ENCODE measurements at places on chromosomes 12 and 14. TPM values are rescaled to one million over a fixed set of nuclear protein-coding genes. Genes with fewer than 3 reads are reported as not detected.

The ADAM21 gene
- total RNA-seq = 0.48 TPM

DNA sequence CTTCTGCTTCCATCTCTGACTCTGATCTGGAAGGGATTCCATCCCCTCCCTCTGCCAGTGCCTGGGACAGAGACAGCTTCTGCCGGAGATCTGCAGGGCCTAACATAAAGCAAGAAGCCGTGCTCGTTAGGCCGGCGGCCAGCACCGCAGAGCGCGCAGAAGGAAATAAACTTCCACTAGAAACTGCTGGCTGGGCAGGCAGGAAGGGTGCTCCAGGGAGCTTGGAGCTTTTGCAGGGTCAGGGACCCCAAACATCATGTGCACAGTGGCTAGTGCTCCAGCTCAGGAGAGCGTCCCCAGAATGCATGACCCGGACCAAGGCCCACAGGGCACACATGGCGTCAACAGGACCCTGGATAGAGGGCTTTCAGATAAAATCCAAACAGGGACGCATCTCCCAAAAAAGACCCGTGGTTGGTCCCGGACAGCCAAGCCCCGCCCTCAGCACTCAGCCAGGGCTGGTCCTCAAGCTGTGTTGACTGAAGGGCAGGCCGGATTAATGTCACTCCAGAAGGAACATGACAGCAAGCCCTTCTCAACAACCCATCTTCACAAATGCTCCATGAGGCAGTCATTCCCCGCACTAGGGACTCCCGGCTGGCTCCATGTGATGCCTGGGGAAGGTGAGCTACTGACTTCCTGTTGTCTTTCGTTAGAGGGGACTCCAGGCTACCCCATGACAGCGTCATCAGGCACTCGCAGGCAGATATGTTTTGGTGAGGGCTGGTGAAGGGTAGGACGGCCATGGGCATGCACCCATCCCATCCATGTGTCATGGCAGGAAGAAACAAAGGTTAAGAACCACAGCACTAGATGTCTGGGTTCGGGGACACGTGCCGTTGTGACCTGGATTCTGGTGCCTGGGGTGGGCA is 121.5 kb downstream of the CALM1 start:
- no peak for DNase-seq

DNA sequence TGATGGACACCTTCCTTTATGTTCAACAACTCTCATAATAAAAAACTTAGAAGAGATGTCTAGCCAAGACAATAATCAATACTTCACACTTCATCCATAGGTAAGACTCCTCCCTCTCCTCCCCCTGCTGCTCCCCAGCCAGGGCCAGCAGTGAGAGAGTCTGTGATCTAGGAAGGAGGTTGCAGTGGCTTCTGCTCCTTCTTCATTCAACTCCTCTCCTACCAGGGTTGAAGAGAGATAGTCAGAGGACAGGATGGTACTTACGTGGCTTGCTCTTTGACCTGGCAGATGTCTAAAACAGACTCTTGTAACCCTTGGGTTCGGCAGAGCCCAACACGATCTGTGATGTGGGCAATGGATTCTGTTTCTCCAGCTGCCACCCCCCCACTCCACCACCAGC is 31.0 kb downstream of the DHRS2 start:
- no peak for DNase-seq

The ARL1 gene
- 104 TPM for total RNA-seq

DNA sequence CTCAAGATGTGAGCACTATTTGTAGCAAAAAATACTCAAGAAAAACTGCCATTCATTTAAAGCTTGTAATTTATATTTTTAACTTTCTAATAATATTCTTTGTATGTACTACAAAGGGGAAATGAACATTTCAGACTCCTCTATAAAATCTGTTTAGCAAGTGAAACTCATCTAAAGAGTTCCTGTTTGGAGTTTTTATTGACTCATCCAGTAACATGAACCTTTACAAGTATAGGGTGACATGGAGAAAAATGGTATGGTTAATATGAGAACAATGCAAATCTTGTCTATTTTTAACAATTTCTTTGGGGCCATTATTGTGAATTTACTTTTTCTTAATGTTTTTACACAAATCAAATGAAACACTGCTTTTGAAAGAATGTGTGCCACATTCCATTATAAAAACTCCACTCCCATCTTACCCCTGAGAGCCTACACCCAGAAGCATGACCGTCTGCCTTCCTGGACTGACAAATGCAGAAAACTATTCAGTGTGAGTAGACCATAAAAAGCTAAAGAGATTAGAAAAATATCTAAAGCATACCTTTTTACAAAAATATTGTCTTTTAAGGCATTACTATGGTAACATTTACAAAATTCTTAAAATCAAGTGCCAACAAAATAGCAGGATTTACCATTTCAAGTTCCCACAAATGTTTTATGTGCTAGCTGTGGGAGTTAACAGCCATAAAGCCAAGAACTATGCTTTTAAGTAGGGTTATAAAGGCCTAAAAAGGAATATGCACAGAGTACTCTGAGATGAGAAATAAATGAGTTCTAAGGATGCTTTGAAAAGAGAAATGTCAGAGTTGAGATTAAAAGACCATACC is 144.0 kb downstream of the ADAMTS20 start:
- DNase-seq = no peak

GRCh38 chr14:100111931-100112704 is 46.9 kb downstream of the EVL start:
- DNase-seq = peak; percentile 4
